GM12878 (cell line): ENCODE measurements at places on chromosomes 2 and 18. TPM values are rescaled to one million over a fixed set of nuclear protein-coding genes. Genes with fewer than 3 reads are reported as not detected.

Gene PTPRN
- total RNA-seq = not detected in 2 replicates

DNA sequence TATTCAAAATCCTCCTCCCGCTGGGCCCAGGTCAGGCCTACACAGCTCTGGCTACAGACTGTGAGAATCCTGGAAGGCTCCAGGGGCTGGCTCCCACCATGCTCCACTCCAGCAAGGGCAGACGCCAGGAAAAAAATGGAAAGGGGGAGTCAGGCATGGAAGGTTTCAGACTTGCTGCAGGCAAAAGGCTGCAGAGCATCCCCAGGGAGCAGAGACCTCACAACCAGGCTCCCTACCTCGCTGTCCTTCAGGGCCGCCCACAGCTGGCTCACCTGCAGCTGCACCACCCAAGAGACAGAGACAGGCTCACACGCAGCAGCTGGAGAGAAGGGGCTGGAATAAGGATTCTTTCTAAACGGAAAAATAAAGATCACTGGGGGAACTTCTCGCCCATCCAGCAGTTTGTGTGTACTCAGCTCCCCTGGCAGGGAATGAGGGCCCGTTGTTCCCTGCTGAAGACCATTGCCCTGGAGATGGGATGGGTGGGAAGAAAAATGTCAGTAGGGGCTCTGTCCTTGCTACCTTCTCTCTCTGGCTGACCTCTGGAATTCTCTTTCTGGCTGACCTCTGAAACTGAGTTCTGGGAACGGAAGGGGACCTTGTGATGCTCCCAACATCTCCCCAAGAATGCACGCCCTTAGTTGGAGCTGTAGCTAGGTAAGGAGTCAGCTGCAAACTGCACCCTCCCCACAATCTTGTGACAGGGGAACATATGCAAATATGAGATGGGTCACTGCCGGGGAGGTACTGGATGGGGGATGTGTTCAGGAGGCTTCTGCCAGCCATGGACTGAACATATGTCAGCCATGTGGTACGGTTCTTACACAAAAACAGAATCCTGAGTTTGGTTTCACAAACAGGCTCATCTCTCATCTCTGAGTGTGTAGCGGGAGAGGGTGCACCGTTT is 34.5 kb downstream of the BCL2 start:
- peaks cover 57% of the 10 kb centered on the region for H3K4me1 ChIP-seq
- peak overlapping the region; percentile 25 for H3K4me3 ChIP-seq
- no peaks in the 10 kb centered on the region for H3K27me3 ChIP-seq
- peaks cover 27% of the 10 kb centered on the region for H3K36me3 ChIP-seq
- DNase-seq = peak; percentile 66

Gene VAMP8
- total RNA-seq = 135 and 141 TPM in 2 replicates

Gene REG1B
- 2.7 and 3.9 TPM in 2 replicates for total RNA-seq

DNA sequence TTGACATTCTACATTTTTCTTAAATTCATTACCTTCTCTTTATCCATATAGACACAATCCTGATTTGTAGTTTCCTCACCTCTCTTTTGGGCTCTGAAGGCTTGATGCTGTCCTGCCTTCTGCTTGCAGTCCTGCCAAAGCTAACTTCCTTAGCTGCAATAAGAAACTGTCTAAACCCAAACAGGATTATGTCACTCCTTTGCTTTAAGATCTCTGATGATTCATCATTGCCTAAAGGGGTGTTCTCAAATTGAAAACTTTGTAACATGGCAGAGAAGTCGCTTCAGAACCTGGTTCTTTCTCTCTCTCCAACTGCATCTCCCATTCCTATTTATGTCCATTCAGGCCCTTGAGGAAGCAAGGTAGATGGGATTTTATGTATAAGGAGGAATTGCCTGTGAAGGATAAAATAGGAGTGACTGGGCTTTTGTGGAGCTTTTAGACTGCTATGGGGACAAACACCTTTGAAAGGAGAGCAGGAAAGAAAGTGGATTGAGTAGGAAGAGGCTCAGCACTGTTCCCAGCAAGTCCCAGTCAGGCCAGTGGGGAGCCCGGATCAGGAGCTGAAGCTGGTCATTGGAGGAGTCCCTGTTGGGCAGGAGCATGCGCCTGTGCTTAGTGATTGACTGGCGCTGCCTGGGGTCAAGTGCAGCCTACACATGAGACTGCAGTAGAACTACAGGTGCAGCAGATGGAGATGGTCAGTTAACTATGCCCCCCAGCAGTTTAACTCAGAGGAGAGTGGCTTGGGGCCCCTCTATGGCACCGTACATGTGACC is 390.6 kb downstream of the CTNNA2 start:
- no peaks in the 10 kb centered on the region; the same call in 1 of the 2 replicates for H3K27me3 ChIP-seq
- H3K4me1 ChIP-seq = no peaks in the 10 kb centered on the region
